ENCODE measurements at places on chromosomes 4 and X. TPM values are rescaled to one million over a fixed set of nuclear protein-coding genes. Genes with fewer than 3 reads are reported as not detected.

GRCh38 chr4:143337600-143338287, 1.1 kb downstream of the GAB1 start:
- DNase-seq: no peak
- H3K27me3 ChIP-seq: no peaks in the 10 kb centered on the region
- H3K4me1 ChIP-seq: peaks cover 9% of the 10 kb centered on the region
- H3K4me3 ChIP-seq: peak overlapping the region; percentile 84

DNA sequence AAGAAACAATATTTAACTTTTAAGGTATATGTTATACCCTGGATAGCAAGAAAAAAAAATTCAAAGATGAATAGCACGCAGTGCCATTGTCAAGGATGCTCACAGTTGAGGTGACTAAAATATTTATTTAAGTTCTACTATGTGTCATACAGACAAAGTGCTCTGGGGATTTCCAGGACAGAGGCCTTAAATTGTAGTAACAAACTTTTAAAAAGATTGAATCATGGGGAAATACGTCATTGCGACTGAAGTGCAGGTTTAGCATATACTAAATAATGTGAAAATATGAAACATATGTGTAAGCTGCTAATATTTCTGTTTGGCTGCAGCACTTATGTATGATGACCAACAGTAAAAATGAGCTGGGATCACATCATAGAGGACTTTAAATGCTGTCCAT, 748.0 kb upstream of the PCDH7 start:
- H3K4me3 ChIP-seq: no peak overlapping the region
- H3K27me3 ChIP-seq: no peaks in the 10 kb centered on the region
- no peak overlapping the region for H3K27ac ChIP-seq
- H3K36me3 ChIP-seq: no peaks in the 10 kb centered on the region
- DNase-seq: no peak

GRCh38 chr4:4268776-4269175, 20.8 kb upstream of the TMEM128 start:
- no peaks in the 10 kb centered on the region for H3K4me1 ChIP-seq
- H3K36me3 ChIP-seq: peaks cover 68% of the 10 kb centered on the region
- H3K27ac ChIP-seq: no peak overlapping the region
- H3K4me3 ChIP-seq: no peak overlapping the region
- peaks cover 10% of the 10 kb centered on the region for H3K27me3 ChIP-seq

GRCh38 chr4:28879178-28879577, 1841.0 kb upstream of the PCDH7 start:
- no peak for DNase-seq
- no peak overlapping the region for H3K27ac ChIP-seq
- no peak overlapping the region for H3K4me3 ChIP-seq
- H3K36me3 ChIP-seq: no peaks in the 10 kb centered on the region

- H3K36me3 ChIP-seq: no peaks in the 10 kb centered on the region
- H3K27ac ChIP-seq: no peak overlapping the region
- 0 out of 3 replicates have a peak, but pooled peaks cover 2% of the 10 kb centered on the region for H3K27me3 ChIP-seq
- no peak for DNase-seq
- H3K4me1 ChIP-seq: no peaks in the 10 kb centered on the region
Measured at GRCh38 chr4:173398220-173398619, 696 bp downstream of the SCRG1 start.

DNA sequence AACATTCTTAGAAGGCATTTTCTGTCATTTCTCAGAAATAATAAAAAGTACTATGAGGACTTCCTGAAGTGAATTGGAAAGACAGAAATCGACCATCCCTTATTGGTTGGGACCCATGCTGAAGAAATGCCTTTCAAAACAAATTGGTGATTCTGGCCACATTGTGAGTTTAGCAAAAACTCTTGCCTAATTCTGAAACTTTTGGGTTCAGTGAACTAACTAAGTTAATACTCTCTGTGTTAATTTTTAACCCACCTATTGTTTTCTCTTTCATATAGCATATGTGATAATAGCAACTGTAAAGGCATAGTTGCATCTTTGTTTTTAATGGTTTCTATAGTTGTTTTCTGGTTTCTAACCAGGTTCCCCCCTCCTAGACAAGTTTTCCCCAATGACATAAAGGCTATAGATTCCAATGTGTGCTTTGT, 129.3 kb upstream of the FAT1 start:
- H3K27me3 ChIP-seq: no peaks in the 10 kb centered on the region
- no peak for DNase-seq
- no peaks in the 10 kb centered on the region for H3K4me1 ChIP-seq
- H3K36me3 ChIP-seq: no peaks in the 10 kb centered on the region

GRCh38 chr4:29467044-29467717, 1253.0 kb upstream of the PCDH7 start:
- no peaks in the 10 kb centered on the region for H3K36me3 ChIP-seq
- H3K27ac ChIP-seq: no peak overlapping the region
- DNase-seq: no peak
- no peaks in the 10 kb centered on the region for H3K27me3 ChIP-seq
- H3K4me3 ChIP-seq: no peak overlapping the region
- no peaks in the 10 kb centered on the region for H3K4me1 ChIP-seq

DNA sequence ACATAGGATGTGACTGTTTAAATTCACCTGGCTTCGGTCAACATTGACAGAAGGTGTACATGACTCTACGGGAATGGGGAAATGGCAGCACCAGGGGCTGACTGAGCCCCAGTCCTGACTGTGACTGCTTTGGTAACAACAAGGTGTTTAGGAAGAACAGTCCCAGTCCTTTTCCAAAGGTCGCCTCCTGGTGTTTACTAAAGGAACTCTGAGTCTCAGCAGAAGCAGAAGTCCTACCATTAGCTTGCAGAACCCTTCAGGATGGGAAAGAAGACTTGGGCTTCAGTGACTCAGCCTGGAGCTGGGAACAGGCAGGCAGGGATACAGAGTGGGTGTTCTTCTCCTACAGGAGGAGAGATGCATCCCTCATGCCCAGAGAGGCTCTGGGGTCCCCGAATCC, 103.3 kb downstream of the MGST2 start:
- no peaks in the 10 kb centered on the region for H3K4me1 ChIP-seq
- H3K27ac ChIP-seq: no peak overlapping the region
- H3K36me3 ChIP-seq: no peaks in the 10 kb centered on the region
- peak; percentile 34 for DNase-seq
- peaks cover 23% of the 10 kb centered on the region for H3K27me3 ChIP-seq

GRCh38 chrX:150694738-150695410, 1.7 kb downstream of the MTMR1 start:
- no peak overlapping the region for H3K4me3 ChIP-seq
- H3K27ac ChIP-seq: no peak overlapping the region
- H3K36me3 ChIP-seq: peaks cover 20% of the 10 kb centered on the region
- H3K4me1 ChIP-seq: peaks cover 17% of the 10 kb centered on the region
- no peaks in the 10 kb centered on the region for H3K27me3 ChIP-seq
- DNase-seq: peak; percentile 17

DNA sequence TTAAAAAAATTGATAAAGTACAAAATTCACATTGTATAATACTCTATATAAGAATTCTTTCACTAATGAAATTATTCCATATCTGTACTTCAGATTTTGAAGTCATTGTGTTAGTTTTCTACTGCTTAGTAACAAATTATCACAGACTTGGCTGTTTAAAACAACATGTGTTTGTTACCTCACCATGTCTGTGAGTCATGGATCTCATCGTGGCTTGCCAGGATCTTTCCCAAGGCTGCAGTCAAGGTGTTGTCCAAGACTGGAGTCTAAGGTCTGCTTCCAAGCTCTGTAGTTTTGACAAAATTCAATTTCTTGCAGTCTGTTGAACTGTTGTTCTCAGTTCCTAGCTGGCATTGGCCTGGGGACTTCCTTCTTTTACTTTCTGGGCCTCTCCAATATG, 1286.9 kb downstream of the ADGRL3 start:
- H3K4me3 ChIP-seq: no peak overlapping the region
- H3K27ac ChIP-seq: no peak overlapping the region
- no peaks in the 10 kb centered on the region for H3K4me1 ChIP-seq
- DNase-seq: no peak

- H3K4me1 ChIP-seq: no peaks in the 10 kb centered on the region
- H3K4me3 ChIP-seq: no peak overlapping the region
- no peak for DNase-seq
- no peaks in the 10 kb centered on the region for H3K36me3 ChIP-seq
- H3K27ac ChIP-seq: no peak overlapping the region
Measured at GRCh38 chr4:75046641-75047040, 113.7 kb downstream of the PARM1 start.

DNA sequence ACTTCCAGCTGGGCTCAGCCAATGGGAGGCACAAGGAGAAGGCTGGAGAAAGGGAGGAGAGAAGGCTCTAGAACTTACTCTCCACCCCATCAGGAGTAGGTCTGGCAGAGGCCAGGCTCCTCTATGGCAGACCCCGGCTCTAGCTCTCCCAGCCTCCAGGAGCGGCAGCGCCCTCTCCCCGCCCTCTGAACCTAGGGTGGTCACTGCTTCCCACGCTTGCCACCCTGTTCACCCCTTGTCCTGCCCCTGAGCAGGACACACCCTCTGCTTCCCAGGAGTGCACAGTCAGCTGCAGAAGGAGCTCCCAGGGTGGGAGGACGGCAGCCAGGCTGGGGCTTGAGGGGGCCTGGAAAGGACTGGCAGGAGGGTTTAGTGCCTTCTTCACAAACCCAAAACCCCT, 53.0 kb upstream of the CRMP1 start:
- no peaks in the 10 kb centered on the region for H3K4me1 ChIP-seq
- H3K27me3 ChIP-seq: no peaks in the 10 kb centered on the region
- no peak overlapping the region for H3K27ac ChIP-seq
- no peak overlapping the region for H3K4me3 ChIP-seq
- no peak for DNase-seq

DNA sequence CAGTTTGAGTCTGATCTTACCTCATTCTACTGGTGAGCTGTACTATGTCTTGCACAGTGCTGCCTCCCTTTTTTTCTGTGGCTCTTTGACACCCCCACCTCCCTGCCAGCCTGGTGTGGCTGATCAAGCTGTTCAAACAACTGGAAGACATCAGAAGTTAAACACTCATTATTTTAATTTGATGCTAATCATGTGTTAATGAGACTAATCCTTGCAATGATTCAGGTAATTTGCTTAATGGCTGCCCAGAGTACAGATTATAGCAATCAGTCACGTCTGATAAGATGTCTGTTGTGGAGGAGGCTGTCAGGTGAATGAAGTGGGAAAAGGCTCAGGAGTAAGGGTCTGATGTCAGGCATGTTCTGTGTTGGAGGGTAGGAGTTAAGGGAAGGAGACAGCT, 87.4 kb upstream of the GK2 start:
- no peak overlapping the region for H3K4me3 ChIP-seq
- no peaks in the 10 kb centered on the region for H3K27me3 ChIP-seq
- H3K27ac ChIP-seq: no peak overlapping the region

DNA sequence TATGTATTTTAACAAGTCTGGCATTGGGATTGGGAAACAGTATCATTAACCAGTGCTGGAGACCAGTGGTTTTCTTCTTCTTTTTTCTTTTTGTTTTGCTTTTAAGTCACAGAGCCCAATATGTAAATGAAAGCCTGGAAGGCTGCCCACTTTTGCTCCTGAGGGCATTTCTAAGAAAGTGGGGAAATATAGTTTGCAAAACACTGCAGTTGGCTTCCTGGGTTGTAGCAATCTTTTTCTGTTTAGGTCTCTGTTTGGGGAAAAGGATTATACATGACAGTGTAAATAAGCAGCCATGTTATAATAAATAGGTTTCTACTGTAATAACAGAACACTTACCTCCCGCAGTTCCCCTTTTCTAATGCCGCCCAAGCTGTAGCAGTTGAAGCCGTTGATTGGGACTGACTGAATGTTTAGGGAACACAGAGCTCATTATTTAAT, 105.5 kb downstream of the TMEM164 start:
- H3K36me3 ChIP-seq: peaks cover 13% of the 10 kb centered on the region
- H3K4me1 ChIP-seq: no peaks in the 10 kb centered on the region
- no peak for DNase-seq
- no peak overlapping the region for H3K27ac ChIP-seq

GRCh38 chr4:14671146-14671545, 331.1 kb upstream of the CPEB2 start:
- H3K36me3 ChIP-seq: no peaks in the 10 kb centered on the region
- DNase-seq: no peak
- H3K4me1 ChIP-seq: no peaks in the 10 kb centered on the region
- no peaks in the 10 kb centered on the region for H3K27me3 ChIP-seq

KIF4A gene
- 40.3 TPM for total RNA-seq

ARSH gene
- not detected for total RNA-seq

POLN gene
- total RNA-seq: 0.58 TPM

CEP44 gene
- total RNA-seq: 26.5 TPM

PNMA6A gene
- 6.9 TPM for total RNA-seq

TMPRSS11E gene
- total RNA-seq: not detected

PDGFC gene
- 0.20 TPM for total RNA-seq

ANOS1 gene
- 0.09 TPM for total RNA-seq

LNX1 gene
- total RNA-seq: 2.5 TPM

All from K562 (cell line).